ENCODE measurements at places on chromosomes 5 and 9.

GRCh38 chr5:32889078-32889477, 178.0 kb downstream of the NPR3 start:
- no peak for DNase-seq

GRCh38 chr5:1380011-1380817, 35.3 kb upstream of the CLPTM1L start:
- no peak for DNase-seq

DNA sequence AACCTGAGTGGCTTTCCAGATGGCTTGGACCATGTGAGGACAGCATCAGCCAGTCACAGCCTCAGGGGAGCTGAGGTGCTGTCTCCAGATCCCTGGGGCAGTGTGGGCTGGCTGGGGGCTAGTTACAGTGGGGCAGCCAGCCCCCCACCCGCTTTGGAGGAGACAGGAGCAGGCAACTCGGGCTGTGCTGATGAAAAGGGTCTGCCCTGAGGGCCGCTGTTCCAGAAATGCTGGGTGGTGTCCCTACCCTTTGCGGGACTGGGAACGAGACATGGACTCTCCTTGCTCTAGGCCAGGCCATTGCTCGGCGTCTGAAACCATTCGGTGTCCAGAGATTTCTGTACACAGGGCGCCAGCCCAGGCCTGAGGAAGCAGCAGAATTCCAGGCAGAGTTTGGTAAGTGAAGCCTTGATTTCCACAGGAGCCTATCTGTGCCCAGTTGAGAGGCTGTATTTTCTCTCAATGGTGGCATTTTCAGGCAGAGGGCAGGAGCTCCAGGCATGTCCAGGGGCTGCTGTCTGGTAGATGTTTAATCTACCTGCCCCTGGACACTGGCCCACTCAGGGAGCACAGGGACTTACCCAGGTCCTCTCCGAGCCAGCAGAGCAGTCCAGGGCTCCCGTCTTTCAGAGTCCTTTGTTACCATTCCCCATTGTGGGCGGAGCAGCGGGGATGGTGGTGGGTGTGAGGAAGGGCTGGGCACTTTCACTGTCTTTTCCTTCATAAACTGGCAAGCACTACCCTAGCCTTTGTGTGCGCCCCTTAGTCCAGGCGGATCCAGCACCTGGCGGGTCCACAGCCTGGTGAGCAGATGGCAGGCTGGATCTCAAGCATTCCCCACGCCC, 7.2 kb downstream of the GRHPR start:
- no peak for DNase-seq

DNA sequence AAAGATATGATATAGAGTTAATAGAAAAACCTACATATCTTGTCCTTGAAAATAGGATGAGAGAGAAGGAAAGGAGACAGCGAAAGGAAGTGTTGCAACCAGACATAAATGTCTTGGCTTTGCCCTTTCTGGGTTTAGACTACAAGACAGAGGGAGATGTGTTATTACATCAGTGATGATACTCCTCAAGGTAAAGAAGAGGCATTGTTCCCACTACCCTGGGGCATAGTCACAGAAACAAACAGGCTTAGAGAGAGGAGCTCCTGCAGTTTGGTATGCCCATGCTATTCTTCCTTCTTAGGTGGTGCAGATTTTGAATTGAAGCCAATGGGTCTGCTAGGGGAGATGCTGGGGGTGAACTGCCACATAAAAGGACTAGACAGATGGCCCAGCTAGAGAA, 166.8 kb upstream of the RFX3 start:
- no peak for DNase-seq

DNA sequence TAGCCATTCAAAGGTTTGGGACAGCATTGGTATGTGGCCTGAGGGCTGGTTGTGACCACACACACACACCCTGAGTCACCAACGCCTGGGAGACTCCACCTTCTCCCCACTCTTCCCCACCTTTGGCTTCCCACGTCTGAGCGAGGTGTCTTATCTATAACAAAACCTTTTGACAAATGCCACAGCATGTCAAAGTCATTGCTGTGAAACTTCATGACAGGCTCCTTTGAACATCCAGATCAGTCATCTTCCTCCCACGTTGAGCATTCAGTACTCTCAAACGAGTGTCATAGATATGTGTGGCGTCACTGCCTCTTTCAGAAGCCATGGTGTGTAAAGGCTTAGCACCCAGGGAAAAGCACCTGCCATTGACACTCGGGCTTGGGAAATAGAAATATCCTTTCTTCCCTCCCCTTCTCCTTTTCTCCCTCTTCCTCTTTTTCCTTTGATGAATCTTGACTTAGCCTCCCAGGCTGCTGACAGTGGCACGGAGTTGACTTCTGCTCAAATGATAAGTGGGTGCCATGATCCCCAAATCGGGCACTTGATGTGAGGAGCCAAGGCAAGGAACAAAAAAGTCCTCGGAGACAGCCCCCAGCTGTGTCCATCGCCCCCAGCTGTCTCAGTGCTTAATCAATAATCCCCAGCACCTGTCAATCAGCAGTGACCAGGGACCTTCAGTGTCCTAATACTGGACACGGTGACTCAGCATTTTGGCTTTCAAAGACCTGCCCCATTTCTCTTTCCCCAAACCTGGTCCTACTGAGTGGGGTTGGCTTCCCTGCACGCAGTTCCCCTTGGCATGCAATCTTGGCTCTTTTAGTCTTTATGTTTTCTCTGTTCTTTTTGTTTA, 114.8 kb downstream of the FGF18 start:
- DNase-seq, result no peak

GRCh38 chr9:82353631-82354278, 365.2 kb downstream of the SPATA31D1 start:
- DNase-seq, result no peak

- no peak for DNase-seq
These were observed 7.4 kb downstream of the RETREG1 start for GRCh38 chr5:16609412-16609811.

DNA sequence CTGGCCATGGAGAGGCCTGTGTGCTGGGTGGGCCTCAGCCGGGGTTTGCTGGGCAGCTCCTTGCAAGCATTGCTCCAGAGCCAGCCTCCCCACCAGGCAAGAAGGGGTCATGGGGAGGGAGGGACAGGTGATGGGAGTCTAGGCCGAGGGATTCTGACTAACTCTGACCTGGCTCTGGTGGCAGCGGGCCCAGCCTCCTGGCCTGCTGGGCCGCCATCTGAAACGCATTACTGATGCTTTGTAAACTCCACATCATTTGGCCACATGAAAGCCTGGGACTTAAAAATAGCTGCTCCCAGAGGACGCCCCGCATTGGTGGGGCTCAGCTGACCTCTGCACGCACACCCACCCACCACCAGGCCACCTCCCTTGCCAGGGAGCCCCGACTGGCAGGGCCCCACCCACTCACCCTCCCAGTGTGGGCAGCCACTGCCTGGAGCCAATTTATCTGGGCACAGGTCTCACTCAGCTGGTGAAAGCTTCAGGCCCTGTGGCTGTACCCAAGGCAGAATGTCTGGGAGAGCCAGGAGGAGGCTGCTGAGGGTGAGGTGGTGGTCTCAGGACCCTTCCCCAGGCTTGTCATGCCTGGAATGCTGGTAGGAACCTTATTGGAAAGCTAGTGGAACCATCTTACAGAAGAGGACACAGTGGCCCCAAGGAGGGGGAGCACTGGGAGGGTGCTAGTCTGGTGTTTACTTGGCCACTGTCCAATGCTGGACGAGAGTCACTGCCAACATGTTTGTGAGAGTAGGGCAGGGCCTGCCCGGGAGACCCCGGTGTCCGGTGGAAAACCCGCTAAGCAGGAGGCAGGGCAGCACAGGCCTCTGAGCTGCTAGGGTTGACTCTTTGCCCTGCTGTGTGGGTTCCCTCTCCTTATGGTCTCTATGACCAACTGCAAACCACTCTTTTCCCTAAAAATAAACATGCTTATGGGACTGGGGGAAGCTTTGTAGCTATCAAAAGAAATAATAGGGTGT, 10.8 kb downstream of the TCF7 start:
- peak; percentile 62 for DNase-seq

- DNase-seq, result no peak
These were observed 977.2 kb upstream of the NUDT12 start for GRCh38 chr5:104539618-104540350.

GRCh38 chr5:149916334-149917072, 28.1 kb downstream of the PDE6A start:
- DNase-seq, result no peak

DNA sequence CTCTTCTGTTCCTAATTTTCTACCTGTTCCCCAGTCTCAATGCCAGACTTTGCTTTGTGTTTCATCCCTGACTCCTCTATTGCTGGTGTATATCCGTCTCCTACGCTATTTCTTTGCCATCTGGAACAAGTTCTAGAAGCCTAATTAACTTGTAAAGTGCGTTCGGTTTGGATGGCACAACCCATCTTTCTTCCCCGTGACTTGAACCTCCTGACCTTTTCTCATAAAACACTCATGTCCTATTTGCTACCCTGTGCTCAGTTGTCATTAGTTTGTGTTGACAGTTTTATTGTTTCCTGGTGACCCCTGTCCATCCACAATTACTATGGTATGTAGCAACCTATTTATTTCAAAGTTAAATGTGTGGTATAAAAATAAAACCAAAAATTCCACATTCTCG, 323.5 kb downstream of the TLE4 start:
- no peak for DNase-seq

GRCh38 chr5:147483961-147484707, 25.7 kb downstream of the DPYSL3 start:
- DNase-seq, result peak; percentile 99

GRCh38 chr5:24141046-24141445, 503.7 kb downstream of the CDH10 start:
- peak; percentile 4 for DNase-seq

DNA sequence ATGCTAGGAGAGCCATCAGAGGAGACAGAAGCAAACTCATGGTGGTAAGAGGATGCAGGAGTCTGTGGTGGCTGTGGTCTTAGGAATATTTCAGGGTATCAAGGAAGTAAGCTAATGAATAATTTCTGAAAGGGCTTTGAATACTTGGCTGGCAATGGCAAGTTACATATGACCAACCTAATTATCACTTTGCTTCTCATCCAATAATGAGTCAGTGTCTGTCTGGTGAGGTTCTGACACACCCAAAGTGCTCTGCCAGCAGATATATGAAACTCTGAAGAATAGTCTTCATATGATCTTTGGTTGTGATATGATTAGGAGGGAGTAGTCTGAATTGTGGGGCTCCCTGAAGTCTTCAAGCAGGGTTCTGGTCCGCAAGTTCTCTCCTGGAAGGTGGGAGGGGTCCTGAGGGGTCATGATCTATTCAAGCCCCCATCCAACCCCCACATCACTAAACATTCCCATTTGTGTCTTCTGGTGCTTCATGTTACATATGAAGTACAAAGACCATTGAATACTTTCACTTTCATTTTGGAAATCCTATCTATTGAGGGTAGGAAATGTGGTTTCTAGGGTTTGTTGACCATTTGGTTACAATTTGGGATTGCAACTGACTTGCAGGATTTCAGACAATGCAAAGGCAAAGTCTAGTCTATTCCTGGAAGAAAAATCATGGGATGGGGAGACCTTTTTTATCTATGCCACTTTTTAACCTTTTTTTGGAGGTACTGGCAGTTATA, 199.9 kb upstream of the CDKN2B start:
- DNase-seq, result no peak

GRCh38 chr5:86038566-86038965, 579.2 kb upstream of the COX7C start:
- no peak for DNase-seq

DNA sequence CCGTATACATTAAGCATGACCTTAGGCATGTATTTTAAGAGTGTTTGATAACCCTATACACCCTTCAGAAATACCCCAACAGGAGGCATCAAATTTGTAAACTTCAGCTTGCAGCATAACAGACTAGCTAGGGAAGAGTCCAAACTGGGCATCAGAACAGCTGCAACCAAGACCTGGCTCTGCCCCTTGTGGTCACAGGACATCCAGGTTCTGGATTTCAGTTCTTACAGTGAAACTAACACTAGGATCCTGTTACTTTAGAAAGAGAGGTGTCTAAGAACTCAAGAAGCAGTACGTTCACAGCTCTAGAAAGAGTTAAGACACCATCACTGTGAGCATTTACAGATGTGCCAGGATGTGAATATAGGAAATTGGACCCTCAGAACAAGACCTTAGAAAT, 229.8 kb downstream of the BNC2 start:
- no peak for DNase-seq

DNA sequence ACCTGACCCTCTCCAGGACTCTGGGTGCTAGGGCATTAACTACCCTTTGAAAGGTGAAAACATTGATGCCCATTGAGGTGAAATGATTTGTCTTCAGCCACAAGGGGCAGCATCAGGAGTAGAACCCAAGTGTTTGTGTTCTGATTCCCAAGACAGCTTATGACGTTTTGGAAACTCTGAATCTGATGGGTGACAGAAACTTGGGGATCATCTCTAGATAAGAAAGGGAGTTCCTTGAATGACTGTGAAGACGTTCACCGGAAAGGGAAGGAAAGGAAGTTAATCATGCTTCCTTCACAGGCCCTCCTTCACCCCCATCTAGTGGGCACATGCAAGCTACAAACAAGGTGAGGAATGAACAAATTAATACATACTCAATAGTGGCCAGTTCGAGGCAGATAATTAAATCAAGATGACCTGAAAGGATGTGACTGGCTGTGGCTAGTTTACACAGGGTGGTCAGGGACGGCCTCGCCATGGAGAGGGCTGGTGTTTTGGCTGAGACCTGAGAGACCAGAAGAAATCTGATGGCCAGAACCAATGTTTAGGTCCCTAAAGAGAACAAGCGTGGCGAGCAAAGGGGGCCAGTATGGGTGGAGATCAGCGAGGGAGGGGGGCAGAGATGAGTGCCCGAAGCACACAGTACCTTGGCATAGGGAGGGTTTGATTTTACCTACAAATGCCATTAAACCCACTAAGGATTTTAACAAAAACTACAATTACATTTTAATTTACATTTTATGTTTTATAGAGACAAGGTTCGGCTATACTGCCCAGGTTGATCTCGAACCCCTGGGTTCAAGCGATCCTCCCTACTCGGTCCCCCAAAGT, 937 bp upstream of the SLC26A2 start:
- DNase-seq, result no peak

GRCh38 chr9:117096138-117096537, 318.7 kb downstream of the ASTN2 start:
- no peak for DNase-seq

DNA sequence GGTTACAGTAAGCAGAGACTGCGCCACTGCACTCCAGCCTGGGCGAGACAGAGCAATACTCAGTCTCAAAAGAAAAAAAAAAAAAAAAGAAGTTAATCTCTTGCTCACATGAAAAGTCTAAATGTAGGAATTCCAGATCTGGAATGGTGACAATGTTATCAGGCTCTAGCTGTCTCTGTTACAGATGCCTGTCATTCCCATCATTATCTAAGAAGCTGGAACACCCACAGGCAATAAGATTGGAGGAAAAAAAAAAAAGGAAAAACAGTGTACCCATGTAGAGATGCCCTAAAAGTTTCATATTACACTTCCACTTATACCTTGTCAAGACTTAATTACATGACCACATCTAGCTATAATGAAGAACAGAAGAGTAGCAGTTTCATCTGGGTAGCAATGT, 38.2 kb downstream of the PTBP3 start:
- no peak for DNase-seq

GRCh38 chr5:140258873-140259272, 44.0 kb downstream of the PFDN1 start:
- no peak for DNase-seq

Data from fibroblast of skin of left quadriceps (primary cell).